Tongue (tissue), 3 donors: ENCODE measurements at places on chromosomes 2 and 18. TPM values are rescaled to one million over a fixed set of nuclear protein-coding genes. Genes with fewer than 3 reads are reported as not detected.

GRCh38 chr2:1644427-1644826 is 99.9 kb downstream of the PXDN start:
- DNase-seq: no peak

DNA sequence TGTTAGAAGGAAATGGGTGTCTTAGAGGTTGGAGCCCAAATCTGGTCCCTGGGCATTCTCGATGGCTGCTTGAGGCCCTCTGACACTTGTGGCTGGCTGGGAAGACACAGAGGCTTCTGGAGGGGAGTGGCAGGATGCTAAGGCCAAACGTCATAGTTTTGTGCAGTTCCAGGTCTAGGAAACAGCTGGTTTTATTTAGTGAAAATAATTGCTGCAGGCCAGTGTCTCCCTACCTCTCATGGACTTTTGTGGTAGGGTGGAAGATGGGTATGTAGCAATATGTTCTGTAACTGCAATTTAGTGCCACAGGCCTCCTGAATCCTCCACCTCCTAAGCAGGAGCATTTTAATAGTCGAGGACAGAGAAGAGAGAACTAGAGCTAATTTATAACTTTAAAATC is 32.2 kb upstream of the SPRED2 start:
- DNase-seq: peak; percentile 18

DNA sequence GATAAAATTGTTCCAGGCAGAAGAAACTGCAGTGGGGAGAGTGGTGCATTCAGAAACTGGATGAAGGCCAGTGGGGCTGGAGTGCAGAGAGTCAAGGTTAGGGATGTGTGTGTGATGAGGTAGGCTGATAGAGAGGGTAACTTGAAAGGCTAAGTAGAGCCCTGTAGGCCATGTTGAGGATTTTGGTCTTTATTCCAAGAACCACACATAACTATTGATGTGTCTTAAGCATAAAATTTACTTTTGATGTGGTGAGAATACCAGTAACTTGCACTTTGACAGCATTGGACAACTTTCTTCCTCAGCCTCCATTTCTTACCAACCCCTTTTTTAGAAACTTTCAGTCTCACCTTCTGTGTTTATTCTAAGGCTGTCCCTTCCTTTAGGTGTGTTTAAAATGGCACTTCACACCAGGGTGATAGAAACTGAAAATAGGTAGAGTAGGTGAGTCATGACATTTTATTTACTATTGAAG is 22.6 kb downstream of the MTX2 start:
- no peak for DNase-seq

GRCh38 chr18:23073996-23074606 is 61.2 kb upstream of the CABLES1 start:
- DNase-seq: no peak

- peak; percentile 73 for DNase-seq
These were observed at the start of gene CCDC141 for GRCh38 chr2:179049546-179050311. Gene CCDC141 (minus strand): TSS chr2:179050137. CDS start chr2:179049941, 196 bp downstream.

- peak; percentile 3 for DNase-seq
These were observed 101.4 kb upstream of the ATP5MC3 start for GRCh38 chr2:175282886-175283285.

DNA sequence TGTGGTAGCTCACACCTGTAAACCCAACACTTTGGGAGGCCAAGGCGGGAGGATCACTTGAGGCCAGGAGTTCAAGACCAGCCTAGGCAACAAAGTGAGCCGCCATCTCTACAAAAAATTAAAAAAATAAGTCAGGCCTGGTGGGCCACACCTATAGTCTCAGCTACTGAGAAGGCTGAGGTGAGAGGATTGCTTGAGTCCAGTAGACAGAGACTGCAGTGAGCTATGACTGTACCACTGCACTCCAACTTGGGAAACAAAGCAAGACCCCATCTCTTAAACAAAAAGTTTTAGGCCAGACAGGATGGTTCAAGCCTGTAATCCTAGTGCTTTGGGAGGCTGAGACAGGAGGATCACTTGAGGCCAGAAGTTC is 69.8 kb upstream of the IL1R2 start:
- DNase-seq: no peak

DNA sequence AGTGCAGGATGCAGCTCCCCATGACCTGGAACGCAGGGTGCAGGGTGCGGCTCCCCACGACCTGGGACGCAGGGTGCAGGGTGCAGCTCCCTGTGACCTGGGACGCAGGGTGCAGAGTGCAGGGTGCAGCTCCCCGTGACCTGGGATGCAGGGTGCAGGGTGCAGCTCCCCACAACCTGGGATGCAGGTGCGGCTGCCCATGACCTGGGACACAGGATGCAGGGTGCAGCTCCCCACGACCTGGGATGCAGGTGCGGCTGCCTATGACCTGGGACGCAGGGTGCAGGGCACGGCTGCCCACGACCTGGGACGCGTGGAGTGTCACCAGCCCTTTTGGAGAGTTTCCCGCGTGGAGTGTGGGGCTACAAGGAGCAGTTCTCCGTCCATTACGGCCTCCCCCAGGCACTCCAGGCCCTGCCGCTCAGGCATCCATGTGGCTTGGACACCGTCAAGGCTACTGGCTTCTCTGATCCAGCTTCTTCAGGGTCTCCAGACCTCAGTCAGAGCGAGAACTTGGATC is 38.7 kb downstream of the PXDN start:
- no peak for DNase-seq

GRCh38 chr2:20097889-20098714 is 46.7 kb upstream of the LAPTM4A start:
- peak; percentile 91 for DNase-seq

DNA sequence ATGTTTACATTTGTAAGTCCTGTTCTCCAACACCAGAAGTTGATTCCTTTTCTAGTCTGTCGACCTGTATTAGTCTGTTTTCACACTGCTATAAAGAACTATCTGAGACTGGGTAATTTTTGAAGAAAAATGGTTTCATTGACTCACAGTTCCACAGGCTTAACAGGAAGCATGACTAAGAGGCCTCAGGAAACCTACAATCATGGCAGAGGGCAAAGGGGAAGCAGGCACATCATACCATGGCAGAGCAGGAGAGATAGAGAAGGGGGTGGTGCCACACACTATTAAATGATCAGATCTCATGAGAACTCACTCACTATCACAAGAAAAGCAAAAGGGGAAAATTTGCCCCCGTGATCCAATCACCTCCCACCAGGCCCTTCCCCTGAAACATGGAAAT is 112.8 kb upstream of the MAP3K20 start:
- no peak for DNase-seq

DNA sequence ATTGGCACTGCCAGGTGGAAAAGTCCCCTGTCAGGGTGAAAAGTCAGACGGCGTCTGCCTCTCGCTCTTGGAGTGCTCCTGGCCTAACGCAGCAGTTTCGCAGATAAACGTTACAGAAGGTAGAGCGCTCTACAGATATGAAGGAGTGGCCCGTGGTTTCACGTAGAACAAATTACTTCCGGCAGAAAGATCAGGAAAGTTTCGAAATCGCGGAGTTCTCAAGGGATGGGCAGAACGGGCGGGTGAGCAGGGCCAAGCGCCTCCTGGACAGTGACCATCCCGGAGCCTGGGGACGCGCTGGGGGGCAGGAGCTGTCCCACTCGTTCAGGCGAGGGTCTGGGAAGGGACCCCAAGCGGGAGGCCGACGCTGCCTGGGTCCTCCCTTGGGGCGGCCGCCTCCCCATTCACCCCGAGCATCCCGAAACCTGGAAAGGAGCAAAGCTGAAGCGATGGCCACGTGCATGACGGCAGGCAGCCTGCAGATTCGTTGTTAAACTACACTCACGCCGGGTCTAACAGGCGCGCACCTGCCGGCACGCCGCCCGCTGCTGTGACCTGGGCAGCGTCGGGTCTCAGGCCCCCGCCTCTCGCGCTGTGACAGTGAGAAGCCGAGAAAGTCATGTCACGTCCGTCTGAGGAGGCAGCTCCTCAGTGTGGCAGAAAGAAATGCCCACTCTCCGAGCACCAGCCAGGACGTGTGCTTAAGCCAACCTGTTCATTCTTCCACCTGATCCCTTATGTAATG is 122.9 kb upstream of the SALL3 start:
- DNase-seq: no peak

DNA sequence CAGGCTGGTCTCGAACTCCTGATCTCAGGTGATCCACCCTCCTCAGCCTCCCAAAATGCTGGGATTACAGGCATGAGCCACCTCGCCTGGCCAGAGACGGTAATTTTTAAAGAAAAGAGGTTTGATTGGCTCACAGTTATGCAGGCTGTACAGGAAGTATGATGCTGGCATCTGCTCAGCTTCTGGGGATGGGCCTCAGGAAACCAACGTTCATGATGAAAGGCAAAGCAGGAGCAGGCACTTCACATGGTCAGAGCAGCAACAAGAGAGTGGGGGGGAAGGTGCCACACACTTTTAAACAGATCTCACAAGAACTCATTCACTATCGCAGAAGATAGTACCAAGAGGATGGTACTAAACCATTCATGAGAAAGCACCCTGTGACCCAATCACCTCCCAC is 38.0 kb upstream of the GPD2 start:
- no peak for DNase-seq

- DNase-seq: no peak
These were observed 573.5 kb upstream of the SETBP1 start for GRCh38 chr18:44107187-44107586.

The METAP1D gene
- total RNA-seq: 15.1 TPM

The TMEM247 gene
- not detected for total RNA-seq

The PIEZO2 gene
- 27.7 TPM for total RNA-seq
